ENCODE measurements at places on chromosomes 16 and 17.

DNA sequence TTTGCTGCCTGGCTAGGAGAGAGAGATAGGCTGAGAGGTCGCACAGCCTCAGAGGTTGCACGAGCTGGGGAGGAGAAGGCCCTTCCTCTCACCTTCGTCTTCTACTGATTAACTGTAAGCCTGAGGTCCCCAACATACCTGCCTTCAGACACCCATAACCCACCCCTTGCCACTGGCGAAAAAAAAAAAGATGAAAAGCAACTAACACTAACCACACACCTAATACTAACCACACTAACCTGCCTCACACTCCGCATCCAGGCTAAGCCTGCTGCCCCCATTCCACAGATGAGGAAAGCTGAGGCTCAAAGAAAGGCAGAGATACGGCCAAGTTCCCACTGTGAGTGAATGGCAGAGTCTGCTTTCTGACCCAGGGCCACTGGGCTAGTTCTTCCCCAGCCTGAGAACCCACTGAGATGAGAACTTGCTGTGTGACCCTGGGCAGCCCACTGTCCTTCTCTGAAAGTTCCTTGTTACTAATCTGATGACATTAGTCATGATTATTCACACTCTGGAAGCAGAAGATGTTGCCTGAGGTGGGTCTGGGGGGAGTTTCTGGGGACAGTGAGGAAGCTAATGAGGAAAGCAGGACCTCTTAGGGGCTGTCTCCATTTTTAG is 4.6 kb downstream of the IL21R start:
- DNase-seq: no peak

DNA sequence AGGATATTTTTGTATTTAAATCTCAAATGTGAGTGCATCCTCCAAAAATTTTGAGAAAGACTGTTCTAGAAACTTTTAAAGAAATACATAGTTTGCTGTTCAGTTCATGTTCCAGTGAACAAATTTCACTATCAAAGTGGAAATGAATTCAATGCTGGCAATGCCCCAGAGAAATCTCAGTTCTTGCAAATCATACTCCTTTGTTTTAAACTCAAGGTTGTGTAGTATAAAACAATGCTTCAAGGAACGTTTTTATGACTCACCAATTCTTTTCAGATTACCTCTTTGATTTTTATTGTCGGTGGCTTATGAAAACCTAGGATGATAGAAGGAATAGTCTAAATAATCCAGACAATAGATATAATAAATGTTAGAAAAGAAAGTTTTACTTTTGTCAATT is 17.6 kb downstream of the LPCAT2 start:
- DNase-seq: no peak

GRCh38 chr16:87678618-87679017 is 76.3 kb downstream of the JPH3 start:
- no peak for DNase-seq

- DNase-seq: no peak
Measured at GRCh38 chr17:70503449-70503848, 334.1 kb downstream of the KCNJ2 start.

- DNase-seq: peak; percentile 66
Measured at GRCh38 chr17:2025220-2025621, at the start of gene RTN4RL1. Gene RTN4RL1 (minus strand): TSS chr17:2025334. CDS start chr17:2024865, 469 bp downstream.

DNA sequence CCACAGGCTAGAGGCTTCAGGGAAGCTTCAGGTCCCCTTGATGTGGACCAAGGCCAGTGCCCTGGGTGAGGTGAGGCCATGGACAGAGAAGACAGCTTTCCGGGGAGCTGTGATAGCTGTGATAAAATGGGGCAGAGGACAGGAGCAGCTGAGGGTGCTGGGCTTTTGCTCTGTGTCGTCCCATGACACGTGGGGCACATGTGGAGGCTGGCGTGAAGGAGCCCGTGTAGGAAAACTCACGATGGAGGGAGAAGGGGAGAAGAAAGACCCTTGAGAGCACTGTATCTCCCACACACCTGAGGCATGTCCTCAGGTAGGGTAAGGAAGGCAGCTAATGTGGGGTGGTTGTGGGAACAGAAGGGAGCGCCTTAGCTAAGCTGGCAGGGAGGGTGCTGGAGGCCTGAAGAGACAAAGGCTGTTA is 21.3 kb downstream of the B9D1 start:
- DNase-seq: no peak

DNA sequence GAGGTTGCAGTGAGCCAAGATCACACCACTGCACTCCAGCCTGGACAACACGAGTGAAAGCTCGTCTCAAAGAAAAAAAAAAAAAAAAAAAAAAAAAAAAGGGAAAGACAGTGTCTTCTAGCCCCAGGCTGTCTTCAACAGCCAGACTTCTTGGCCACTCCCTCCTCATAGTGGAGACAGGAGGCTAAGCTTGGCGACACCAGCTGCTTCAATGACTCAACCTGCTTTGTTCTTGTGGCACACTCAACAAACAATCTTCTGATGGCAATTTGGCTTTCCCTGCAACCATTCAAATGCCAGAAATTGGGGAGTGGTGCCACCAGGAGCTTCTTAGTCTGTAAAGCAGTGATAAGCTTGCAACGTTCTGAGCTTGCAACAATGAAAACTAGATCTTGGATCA is 290.4 kb upstream of the DYNLRB2 start:
- DNase-seq: no peak

DNA sequence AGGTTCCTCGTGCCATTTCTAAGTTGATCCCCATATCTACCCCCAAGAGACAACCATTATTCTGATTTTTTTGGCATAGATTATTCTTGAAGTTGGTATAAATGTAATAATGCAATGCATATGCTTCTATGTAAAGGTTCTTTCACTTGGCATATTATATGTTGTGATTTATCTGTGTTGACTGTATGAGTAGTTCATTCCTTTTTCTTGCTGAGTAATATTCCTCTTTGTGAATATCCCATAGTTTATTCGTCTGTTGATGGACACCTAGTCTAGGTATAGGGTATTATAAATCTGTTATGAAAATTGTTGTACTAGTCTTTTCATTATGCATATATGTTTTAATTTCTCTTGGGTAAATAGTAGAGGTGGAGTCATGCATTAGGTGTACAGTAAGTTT is 36.6 kb downstream of the TANC2 start:
- no peak for DNase-seq

DNA sequence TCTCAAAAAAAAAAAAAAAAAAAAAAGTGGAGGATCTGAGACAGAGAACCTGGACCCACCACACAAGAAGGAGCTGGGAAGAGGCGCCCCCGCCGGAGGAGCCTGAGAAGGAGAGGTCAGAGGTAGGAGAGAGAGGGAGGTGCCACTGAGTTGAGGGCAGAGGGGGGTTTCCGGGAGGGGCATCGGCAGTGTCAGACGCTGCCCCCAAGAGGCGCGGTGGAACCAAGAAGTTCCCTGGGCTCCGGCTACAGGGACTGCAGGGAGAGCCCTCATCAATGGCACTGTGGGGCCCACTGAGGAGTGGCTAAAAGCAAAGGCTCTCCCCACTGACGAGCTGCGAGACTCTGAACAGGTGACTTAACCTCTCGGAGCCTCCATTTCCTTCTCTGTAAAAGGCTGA is 4.2 kb downstream of the CCDC42 start:
- peak; percentile 54 for DNase-seq

- DNase-seq: no peak
Measured at GRCh38 chr16:89386306-89387185, 103.8 kb downstream of the ANKRD11 start.

- DNase-seq: no peak
Measured at GRCh38 chr17:77535435-77535834, 394.7 kb downstream of the SEC14L1 start.

DNA sequence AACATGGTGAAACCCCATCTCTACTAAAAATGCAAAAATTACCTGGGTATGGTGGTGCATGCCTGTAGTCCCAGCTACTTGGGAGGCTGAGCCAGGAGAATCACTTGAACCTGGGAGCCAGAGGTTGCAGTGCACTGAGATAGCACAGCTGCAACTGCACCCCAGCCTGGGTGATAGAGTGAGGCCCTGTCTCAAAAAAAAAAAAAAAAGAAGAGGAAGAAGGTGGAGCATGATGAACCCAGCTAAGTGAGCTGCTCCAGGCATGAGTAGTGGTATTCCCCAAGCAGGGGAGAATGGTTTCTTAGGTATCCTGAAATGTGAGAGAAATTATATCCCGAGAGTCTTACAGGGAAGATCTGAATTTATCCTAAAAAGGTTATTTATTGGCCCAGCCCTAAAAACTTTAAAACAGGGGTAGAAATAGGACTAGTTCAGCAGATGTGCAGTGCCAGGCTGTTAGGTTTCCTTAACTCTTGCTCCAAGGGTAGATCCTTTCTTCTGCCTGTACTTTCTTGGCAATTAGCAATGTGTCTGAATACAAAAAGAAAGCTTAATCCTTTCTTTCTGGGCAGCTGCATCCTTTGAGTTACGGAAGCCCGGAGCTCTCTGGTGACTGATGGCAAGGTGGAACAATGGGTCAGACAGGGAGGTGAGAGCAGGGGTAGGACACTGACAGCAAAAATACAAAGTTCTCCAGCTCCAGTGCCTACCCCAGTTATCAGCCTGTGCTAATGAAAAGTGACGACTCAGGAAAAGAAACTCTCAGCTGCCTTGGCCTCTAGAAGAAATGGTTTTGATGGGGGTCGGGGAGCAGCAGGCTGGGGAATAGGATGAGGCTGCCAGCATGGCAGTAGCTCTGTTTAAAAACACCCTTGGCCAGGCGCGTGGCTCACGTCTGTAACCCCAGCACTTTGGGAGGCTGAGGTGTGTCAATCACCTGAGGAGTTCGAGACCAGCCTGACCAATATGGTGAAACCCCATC is 36.5 kb upstream of the TOB1 start:
- no peak for DNase-seq

DNA sequence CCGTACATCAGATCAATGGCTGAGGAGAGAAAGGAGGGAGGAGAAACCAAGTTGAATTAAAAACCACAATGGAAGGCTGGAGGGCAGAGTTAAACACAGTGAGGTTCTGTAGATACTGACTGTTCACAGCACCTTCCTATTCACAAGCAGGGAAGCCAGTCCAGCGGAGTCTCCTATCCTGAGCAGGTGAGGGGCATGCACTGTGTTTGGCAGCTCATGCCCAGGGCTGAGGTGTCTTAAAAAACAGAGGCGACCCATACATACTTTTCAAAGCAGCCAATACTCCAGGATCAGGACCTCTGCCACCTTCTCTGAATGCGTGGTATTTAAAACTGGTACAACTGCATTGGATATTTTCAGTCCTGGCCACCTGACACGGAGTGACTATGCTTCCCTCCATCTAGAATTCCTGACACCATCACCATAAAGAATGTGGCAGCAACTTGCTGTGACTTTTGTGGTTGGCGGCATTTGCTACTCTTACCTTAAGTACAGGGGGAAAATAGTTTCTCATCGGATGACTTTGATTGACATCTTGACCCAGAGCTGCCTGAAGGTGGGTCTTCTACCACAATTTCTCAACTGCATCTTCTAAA is 21.5 kb downstream of the USP22 start:
- DNase-seq: no peak

- DNase-seq: no peak
Measured at GRCh38 chr17:63538693-63539595, 11.3 kb upstream of the DCAF7 start.

DNA sequence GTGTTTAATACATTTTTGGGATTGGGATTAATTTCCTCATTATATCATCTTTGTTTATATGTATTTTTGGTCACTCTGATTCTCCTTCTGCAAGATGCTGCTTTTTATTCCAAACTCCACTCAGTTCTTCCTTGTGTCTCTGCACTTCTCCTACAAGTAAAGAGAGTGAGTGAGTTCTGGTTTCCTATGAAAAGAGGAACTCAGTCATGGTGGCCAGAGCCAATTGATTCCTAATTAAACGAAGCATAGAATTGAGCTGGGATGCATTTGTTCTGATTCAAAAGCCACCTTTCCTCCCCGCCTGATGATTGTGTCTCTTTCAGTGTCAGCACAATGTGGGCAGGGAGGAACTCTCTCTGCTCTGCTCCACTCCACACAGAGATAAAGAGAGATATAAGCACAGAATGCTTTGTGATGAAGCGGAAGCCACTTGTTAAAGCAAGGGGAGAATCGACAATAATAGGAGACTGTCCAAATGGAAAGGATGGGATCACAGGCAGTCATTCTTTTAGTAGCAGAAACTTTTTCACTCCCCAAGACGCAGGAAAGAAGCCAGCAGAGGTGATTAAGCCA is 121.3 kb upstream of the GOT2 start:
- DNase-seq: no peak

DNA sequence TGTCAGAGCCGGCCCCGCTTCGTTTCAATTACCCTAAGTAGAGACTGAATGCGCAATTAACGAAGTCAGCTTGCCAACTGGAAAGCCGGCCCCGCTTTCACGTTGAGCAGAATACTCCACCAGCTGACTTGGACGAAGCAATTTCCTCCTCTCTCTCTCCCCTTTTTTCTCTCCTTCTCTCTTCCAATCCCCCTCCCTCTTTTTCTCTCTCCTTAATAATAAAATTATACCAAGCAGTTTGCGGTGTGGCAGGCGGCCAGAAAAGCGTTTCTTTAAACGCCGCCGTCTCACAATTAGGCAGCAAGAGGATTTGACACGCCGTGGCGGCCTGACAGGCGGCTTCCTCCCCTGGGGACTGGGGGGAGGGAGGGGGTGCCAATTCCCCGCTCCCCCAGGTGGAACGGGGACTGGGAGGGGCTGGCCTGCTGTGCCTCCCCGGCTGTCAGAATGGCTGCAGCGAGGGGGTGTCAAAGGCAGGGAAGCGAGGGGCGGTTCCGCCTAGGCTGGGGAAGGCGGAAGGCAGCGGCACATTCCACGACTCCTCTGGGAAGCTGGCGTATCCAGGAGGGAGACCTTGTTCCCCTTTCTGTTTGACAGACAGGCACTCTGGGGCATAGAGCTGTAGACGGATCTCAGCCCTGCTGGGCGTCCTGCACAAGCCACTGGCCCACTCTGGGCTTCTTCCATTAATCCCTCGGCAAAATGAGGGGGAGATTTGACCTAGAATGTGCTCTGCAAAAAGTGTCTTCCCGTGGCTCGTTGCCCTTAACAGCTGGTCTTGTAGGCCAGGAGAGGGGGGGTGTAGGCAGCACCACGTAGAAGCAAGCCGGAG is 52.7 kb downstream of the SREBF1 start:
- DNase-seq: peak; percentile 39

- DNase-seq: no peak
Measured at GRCh38 chr17:77352441-77352840, 211.7 kb downstream of the SEC14L1 start.

GRCh38 chr16:58832386-58832895 is 98.3 kb upstream of the GOT2 start:
- DNase-seq: no peak

- DNase-seq: no peak
Measured at GRCh38 chr16:9297437-9298113, 206.1 kb downstream of the HAPSTR1 start.

GRCh38 chr17:64707050-64707591 is 45.0 kb upstream of the SMURF2 start:
- DNase-seq: no peak

DNA sequence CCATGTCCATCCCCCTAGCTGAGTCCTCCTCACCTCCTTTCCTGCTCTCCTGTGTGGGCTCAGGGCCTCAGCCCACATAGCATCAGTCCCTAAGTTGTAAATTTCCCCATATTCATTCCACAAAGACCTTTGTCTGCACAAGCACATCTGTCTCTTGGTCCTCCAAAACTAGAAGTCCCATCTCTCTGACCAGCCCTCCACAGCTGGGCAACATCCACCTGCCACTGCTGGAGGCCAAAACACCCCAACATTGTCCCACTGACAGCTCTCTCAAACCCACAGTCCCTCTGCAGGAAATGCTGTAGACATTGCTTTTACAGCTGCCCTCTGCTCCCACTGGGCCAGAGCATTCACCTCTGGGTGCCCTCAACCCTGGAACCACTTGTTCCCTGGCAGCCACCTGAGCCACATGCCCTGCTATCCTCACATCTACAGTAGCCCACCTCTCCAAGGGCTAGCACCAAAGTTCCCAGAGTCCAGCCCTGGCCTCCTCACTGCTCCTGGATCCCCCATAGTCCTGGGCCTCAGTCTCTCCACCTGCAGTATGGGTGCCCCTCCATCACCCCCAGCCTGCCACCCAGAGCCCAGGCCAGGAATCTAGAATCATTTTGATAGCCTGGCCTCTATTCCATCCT is 1722.7 kb downstream of the TP53TG3F start:
- no peak for DNase-seq

Measured in T-cell (primary cell).